NCI-H510A (cell line): ENCODE measurements at places on chromosomes 3 and 15.

- no peak for DNase-seq
These were observed 42.9 kb downstream of the TBC1D2B start for GRCh38 chr15:78034495-78035191.

GRCh38 chr15:55846116-55846707 is 103.3 kb upstream of the PRTG start:
- no peak for DNase-seq

- DNase-seq: no peak
These were observed 37.7 kb downstream of the LRIG1 start for GRCh38 chr3:66463054-66463631.

GRCh38 chr3:188761964-188762363 is 409.8 kb upstream of the TPRG1 start:
- DNase-seq: no peak

- no peak for DNase-seq
These were observed 11.4 kb downstream of the FAM174B start for GRCh38 chr15:92643849-92644815.

DNA sequence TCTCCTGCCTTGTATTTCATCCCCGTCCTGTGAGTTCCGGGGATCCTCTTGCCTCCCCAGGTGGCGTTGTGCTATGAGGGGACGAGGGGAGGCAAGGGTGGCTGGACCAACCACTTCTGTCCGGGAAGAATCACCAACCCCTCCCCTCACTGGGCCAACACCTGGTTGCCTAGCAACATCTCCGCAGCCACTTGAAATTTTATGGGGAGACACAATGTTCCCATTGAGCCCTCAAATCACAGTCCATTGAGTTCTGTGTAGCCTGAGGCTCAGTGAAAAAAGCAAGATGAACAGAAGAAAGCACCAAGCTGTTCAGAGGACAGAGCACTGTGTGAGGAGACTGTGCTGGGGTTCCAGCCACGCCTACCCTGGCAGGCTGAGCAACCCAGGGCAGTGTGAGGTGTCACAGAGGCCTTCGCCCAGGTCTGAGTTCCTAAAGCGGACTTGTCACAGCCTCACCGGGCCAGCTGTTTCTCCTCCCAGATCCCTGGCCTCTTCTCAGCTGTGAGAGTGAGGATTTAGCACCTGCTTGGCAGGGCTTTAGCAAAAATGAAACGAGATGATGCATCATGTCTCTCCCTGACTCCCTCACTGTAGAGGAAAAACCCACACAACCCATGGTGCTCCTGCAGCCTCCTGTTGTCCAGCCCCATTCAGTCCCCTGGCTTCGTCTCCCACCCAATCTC is 76.8 kb downstream of the ATP2B2 start:
- DNase-seq: no peak

GRCh38 chr3:197761784-197762183 is 12.1 kb downstream of the FYTTD1 start:
- DNase-seq: no peak

GRCh38 chr15:35810007-35810406 is 264.0 kb upstream of the DPH6 start:
- DNase-seq: no peak

DNA sequence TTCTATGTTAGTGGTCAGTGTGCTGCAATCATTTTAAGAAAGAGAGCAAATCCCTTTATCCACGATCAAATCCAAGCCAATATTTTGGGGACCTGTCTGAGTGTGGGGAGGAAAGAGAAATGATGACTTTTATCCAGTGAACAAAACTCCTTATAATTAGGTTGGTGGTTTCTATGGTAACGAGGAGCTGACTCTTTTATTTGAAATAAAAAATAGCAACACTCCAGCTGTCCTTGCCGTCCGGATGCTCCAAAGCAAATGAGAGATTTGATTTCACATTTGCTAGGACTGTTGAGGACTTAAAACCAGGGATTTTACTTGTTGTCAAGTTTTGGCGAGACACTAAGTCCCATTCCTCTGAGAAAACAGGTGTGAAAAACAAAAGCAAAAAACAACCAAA is 154.0 kb upstream of the PRICKLE2 start:
- DNase-seq: no peak

- no peak for DNase-seq
These were observed 1.5 kb downstream of the ATP1B3 start for GRCh38 chr3:141877911-141878310.

DNA sequence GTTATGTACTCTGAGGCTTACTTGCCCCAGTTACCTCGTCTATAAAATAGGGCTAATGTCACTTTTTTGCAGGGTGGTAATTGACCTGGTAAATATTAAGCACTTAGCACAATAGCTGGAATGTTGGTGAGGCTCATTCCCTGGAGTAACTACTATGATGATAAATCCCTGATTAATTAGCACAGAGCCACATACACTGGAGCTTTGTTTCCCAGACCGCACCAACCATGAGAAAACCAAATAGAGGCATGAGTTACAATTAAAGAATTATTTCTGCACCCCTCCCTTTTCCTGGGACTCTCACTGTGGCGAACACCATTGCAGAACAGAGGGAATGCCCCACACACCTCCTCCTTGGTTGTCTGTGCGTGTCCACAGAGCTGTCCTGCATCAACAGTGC is 76.6 kb upstream of the CPOX start:
- DNase-seq: no peak

- no peak for DNase-seq
These were observed 54.0 kb upstream of the DLG1 start for GRCh38 chr3:197352382-197352781.

GRCh38 chr3:195771646-195772300 is 40.0 kb downstream of the MUC4 start:
- DNase-seq: no peak

GRCh38 chr15:64738226-64739095 is 36.9 kb downstream of the RBPMS2 start:
- no peak for DNase-seq

- no peak for DNase-seq
These were observed 68.0 kb upstream of the ADPGK start for GRCh38 chr15:72851586-72851985.

GRCh38 chr15:74400313-74400860 is 32.9 kb upstream of the CYP11A1 start:
- DNase-seq: no peak

GRCh38 chr3:13727890-13728289 is 152.0 kb downstream of the WNT7A start:
- DNase-seq: no peak

- DNase-seq: no peak
These were observed 19.8 kb upstream of the GYG1 start for GRCh38 chr3:148971401-148972163.

GRCh38 chr15:35104526-35105147 is 19.5 kb upstream of the NANOGP8 start:
- no peak for DNase-seq

DNA sequence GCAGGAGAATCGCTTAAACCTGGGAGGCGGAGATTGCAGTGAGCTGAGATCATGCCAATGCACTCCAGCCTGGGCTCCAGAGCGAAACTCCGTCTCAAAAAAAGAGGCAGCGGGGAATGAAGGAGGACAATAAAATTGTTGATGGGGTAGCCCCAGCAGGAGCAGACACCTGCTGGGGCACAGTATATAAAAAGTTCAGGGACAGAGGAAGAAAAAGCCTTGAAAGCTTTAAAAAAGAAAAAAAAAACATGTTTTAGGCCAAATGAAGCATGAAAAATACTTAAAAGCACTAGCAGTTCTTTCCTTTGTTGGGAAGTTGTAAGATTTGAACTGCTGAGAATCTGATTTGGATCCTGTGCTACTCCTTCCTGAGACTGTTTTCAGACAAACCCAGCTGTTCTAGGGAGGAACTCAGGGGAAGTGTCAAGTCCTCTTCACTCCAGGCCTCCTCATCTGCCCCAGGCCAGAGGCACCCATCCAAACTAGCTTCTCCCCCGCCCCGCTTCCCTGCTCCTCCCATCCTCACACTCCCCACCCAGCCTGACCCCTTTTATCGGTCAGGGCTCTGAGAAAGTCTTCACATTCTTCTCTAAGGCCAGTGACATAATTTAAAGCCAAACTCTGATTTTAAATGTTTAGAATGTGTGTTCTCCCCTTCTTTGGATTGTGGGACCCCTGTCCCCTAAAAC is 4.9 kb downstream of the IL17RD start:
- DNase-seq: no peak

DNA sequence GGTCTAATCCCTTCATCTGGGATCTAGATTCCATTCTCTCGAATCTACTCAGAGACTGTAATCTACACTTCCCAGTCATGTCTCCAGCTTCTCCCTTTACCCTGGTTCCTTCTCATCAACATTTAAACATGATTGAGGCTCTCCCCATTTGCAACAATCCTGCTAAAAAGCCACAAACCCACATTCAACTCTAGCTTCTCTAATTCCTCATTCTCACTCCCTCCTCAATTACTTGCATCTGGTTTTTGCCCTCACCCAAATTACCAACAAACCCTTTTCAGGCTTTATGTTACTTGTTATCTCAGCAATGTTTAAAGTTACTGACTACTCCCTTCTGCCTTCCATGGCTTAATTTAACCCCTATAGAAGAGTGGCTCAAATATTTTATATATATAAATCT is 11.5 kb downstream of the ETFA start:
- DNase-seq: no peak

- no peak for DNase-seq
These were observed 3.8 kb upstream of the H1-8 start for GRCh38 chr3:129539206-129539605.

GRCh38 chr15:78727561-78727960 is 83.7 kb downstream of the ADAMTS7 start:
- DNase-seq: no peak

DNA sequence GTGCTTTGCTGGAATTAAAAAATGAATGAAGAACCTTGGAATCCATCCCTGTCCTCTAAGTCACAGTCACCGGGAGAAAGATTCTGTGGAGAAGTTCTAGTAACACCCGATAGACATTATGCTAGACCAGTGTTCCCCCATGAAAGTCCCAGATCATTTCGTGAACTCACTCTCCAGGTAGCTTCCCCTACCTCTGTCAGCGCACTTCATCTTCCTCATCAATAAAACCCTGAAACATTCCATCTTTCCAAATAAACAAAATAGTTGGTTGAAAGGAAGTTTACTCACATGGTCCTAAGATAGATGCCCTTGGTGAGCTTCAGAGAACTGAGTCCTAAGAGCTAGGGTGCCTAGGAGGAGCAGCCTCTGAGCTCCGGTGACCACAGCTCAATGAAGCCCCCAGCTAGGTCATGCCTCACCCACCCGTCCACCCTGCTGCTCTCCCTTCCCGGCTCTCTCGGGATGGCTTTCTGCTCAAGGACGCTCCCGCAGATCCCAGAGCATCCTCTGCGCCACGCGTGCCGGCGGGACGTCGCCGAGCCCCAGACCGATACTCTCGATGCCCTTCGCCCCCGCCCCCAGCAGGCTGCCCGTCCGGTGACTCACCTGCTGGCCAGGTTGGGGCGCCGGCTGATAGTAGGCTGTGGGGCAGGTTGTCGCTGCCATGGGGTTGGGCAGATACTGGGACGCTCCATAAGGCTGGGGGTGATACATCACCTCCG is 776 bp downstream of the VGLL3 start:
- DNase-seq: no peak

DNA sequence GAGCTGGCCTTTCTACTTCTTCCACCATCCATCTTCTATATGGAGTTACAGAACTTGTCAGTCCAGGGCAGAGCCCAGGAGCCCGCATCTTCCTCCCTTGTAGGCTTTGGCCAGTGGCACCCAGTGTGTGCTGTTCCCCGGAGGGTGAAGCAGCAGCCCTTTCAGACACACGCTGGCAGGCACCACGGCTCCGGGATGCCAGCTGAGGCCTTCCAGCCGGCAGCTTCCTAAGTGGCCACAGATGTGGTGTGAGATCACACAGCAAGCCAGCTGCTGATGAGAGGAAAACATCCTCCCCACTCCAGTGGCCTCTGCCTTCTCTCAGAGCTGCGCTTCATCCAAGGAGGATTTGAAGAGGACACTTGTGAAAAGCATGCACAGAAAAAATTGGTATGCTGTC is 24.1 kb downstream of the CRABP1 start:
- DNase-seq: peak; percentile 44

DNA sequence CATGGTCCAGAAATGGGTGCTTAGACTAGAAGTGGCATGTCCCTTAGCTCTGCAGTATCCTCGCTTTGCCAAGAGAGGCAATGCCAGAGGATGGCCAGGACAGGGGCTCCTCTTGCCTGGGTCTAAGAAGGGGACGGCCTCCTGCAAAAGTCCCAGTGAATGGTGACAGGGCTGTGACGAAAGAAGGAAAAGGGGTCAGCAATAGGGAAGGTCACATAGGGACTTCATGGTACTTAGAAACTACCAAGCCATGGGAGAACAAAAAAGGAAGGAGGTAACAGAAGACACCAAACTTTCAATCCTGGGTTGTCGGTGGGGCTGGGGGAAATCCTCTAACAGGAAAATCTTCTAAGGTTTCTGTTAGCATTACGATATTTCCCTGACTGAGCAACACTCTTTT is 36.2 kb upstream of the ATOSA start:
- no peak for DNase-seq

- DNase-seq: no peak
These were observed 41.2 kb upstream of the IGSF10 start for GRCh38 chr3:151501923-151502632.

GRCh38 chr15:90603893-90604292 is 74.2 kb downstream of the CRTC3 start:
- no peak for DNase-seq

- DNase-seq: no peak
These were observed 51.7 kb downstream of the SEMA5B start for GRCh38 chr3:122975924-122976293.

- DNase-seq: no peak
These were observed 40.6 kb downstream of the ISL2 start for GRCh38 chr15:76377217-76377616.

GRCh38 chr3:18747383-18747782 is 322.2 kb upstream of the SATB1 start:
- no peak for DNase-seq
